ENCODE measurements at places on chromosomes 12 and 14.

DNA sequence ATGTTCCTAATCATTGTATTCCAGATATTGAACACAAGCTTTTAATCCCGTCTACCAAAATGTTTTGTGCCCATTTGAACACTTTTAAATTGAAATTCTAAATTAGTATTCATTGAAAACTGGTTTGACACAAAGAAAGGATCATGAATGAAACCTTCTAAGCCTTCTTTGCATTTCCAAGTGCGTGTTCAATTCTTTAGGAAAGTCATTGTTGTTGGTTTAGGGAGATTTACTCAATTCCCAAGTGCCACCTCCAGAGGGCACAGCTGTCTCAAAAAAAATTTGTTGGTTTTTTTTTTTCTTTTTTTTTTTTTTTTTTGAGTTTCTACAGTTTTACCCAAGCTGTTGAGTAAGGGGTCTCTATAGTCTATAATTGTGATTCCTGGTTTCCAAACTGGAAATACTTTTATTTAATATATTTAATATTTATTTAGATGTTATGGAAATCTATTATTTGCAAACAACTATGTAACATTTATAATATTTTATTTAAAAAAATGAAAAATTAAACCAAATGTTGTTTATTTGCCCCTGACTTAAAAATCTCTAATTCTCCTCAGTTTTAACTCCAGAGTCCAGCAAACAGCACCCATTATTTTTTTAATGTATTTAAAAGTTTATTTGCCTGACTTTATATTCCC is 79.9 kb downstream of the NEDD1 start:
- peak; percentile 37 for DNase-seq

DNA sequence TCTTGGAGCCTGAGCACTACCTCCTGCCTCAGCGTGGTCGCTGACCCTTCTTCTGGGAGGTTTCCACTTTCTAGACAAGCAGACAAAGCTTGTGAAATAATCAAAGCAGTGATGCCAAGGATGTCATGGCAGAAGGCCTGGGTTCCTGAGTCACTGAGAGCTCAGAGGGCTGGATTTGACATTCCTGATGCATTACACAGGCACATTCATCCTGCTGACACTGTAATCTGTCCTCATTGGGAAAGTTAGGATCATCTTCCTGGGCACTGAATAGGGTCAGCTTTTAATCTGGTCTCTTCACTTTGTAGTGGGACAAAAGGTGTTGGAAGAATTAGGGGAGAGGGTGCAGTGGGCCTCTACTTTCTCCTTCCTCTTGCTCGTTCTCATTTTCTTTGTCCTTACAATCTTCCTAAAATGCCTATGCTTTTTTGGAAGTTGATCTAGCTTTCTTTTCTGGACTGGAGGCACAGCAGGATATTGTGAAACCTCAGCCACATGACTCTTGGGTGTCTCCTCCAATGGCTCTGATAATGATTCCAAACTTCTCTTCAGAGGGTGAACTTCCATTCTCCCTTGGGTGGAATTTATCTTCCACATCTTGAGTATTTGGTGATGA is 29.6 kb downstream of the EEA1 start:
- peak; percentile 98 for DNase-seq

DNA sequence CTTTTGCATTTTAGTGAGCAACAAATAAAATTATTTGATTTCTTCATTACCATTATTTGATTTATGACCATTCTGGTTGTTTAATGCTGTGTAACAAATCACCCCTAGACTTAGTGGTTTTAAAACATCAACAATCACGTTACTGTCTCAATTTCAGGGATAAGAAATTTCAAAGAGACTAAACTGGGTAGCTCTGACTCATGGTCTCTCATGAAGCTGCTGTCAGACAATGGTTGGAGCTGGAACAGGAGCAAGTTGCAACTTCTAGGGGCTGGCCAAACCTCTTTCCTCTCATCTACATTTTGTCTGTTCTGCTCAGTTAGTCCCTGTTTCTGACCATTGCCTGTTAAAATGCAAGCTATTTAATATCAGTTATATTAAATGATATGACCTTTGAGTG is 517.0 kb downstream of the KCNH5 start:
- DNase-seq: no peak

DNA sequence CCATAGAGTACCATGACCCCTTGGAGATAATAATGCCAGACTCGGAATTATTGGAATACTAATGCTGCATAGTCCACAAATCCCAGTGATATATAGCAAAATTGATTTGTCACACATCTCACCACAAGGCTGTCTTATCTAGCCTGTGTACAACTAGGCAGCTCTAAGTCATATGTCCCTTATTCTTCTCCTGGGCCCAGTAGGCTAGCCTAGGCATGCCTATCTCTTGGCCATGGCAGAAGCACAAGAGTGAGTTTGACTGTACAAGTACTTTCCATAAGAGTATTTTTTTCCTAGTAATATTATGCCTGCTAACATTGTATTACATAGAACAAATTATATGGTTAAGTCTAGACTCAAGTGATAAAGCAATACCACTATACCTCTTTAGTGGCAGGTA is 1122.1 kb upstream of the SEL1L start:
- DNase-seq: no peak

DNA sequence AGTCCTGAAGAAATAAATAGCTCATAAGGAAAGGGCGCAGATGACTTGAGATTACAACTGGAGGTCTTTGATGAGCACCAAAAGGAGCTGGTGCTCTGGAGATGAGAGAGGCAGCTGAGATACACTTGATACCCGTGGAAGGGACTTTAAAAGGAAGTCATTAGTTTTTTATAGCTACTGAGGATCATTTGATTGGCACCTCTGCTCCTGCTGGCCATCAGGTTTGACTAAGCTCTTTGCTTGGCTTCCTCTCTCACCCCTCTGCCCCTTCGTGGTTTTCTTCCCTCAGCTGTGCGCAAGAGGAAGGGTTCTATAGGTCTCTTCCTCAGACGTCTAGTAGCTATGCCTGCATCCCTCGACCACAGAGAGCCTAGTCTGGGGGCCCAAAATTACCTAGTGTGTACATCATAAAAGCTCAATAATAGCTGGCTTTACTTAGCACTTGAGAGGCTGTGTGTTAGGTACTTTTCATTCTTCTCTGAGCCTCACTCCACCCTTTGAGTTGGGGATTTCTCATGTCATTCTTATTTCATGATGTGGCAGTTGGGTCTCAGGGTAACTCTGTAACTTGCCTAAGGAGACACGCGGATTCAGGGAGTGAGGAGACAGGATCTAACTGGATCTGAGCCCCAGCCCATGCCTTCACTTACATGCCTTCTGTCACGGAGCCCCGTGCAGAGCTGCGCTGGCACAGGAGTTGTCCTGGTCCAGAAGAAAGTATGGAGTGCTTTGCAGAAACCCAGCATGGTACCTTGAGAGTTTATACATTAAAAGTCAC is 68.4 kb upstream of the ASPG start:
- DNase-seq: peak; percentile 15

DNA sequence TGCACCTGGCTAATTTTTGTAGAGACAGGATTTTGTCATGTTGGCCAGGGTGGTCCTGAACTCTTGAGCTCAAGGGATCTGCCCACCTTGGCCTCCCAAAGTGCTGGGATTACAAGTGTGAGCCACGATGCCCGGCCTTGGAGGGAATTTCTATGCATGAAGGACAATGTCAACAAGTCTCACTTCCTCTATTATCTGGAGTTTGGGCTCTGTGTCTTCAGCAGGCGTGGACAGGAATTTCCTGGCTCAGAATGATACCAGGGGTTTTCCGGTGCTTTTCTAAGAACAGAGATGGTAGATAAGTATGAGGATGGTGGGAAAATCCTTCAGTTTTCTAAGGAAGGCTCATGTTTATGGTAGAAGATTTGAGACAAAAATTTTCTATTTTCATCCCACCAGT is 75.0 kb upstream of the CCDC60 start:
- DNase-seq: no peak

DNA sequence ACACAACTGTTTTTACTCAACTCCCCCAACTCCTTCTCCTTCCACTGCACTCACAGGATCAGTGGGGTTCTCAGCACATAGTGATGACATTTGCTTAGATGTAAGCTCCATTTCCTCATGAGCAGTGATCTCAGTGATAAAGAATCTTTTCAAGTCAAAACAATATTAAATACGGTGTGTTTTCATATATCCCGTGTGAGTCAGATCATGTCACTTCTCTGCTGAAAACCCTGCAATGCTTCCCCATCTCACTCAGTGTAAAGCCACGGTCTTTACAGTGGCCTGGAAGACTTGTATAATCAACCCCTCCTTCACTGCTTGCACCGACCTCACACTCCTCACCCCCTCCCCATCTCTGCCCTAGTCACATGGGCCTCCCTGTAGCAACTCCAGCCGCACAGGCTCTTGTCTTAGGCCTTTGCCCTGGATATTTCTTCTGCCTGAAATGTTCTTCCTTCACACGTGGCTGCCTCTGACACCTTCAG is 149.7 kb upstream of the ARHGAP5 start:
- peak; percentile 95 for DNase-seq

DNA sequence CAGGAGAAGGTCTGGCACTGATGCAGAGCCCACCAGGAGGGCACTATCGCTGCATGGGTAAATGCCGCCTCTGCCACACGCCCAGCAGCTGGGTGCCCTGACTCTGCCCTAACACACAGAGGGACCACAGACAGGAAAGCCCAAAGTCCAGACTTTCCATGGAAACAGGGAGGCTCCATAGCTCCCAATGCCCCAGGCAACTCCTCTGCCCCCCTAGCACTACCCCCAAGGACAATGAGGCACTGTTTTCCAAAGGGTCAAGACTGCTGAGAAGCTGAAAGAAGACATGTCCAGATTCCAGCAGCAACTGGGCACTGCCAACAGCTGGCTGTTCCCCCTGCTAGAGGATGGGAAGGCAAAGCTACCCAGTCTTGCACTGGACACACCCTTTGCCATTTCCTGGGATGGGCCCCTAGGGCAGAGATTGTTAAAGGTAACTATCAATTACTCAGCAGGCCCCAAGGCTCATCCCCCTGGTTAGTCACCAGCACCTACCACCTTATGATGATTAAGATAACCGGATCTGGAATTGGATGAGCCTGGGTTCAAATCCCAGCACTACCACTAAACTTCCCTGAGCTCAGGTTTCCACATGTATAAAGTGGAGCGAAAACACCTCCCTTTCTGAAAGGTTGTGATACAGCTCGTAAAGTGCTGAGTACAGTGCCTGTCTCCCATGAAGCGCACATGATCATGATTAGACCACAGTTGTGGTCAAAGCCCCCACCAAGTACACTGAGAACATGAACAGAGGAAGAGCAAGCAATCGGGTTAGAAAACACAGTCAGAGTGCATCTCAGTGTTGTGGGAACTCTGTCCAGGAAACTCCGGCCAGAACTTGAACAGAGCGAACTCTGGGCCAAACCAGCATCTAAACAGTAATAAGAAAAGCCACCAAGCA is 3.3 kb downstream of the PXN start:
- peak; percentile 87 for DNase-seq

GRCh38 chr12:57522011-57522886 is at the start of gene MBD6:
Gene MBD6, plus strand, starts transcription at chr12:57522824. Its CDS starts 1,480 bp downstream, at chr12:57524304.
- peak; percentile 90 for DNase-seq

GRCh38 chr14:19900999-19901398 is 19.4 kb upstream of the OR4K5 start:
- DNase-seq: no peak

GRCh38 chr14:74904635-74905503 is 18.2 kb downstream of the RPS6KL1 start:
- DNase-seq: peak; percentile 21

DNA sequence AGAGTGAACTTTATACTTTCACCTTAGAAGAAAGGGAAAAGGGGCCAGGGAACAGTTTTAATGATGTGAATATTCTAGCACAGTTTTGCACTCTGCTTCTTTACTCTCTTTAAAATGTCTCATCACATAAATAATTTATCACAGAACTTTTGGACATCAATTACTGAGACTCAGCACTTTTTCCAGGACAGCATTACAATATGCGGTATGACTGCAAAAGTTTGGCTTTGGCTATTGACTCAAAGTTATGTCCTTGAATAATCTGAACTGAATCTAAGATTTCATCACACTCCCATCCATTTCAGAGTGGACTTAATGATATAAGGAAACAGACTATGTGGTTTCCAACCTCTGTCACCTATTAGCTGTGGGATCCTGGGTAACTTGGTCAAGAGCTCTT is 11.7 kb downstream of the CCER1 start:
- DNase-seq: no peak

DNA sequence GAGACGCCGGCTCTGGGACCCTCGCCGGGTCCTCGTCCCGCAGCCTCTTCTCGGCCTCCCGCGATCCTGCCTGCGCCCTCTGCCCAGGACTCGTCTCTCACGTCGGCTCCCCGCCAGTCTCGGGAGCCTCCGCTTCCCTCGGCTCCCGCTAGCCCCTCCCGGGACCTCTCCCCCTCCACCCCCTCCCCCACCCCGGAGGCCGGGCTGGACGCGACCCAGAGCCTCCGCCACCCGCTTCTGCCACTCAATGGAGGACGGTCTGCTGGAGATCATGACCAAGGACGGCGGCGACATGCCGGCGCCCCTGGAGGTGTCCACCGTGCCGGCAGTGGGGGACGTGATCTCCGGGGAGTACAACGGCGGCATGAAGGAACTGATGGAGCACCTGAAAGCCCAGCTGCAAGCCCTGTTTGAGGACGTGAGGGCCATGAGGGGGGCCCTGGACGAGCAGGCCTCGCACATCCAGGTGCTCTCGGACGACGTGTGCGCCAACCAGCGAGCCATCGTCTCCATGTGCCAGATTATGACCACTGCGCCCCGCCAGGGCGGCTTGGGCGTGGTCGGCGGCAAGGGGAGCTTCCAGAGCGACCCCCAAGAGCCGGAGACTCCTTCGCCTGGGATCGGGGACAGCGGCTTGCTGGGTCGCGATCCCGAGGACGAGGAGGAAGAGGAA is 568 bp downstream of the CCDC184 start:
- no peak for DNase-seq

DNA sequence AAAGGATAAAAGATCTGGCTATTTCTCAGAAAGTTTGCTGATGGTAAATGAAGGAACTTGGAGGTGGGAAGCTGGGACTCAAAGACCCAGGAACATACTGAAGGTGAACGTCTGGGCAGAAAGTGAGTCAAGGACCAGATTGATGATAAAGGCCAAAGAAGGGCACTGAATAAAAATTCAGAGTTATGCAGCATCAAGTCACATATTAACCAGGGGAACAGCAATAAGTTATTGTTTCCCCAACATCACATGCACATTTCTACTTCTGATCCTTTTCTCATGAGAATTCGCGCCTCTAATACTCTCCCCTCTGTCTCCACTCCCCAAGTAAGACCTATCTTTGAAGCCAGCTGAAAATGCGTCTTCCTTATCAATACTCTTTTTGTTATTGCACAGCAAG is 71.8 kb upstream of the SLC35F4 start:
- DNase-seq: no peak

DNA sequence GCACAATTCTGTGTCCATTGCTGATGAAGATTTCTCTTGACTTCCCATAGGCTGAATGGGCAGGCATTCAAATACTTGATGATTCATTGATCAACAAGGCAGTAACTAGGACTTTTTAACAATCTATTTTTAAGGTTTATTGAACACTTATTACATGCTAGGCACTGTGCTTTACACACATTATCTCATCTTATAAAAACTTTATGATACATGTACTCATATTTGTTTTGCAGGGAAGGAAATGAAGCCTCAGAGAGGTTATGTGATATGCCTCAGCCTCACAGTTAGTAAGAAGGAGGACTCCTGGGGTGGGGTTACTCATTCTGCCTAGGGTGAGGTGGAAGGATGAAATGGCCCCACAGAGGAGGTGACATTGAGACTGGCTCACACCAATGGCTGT is 12.9 kb upstream of the EMP1 start:
- no peak for DNase-seq

- peak; percentile 40 for DNase-seq
These were observed 61.9 kb downstream of the SMUG1 start for GRCh38 chr12:54126696-54127537.

Measured in M059J (cell line).